ENCODE measurements at places on chromosomes 5 and 9.

DNA sequence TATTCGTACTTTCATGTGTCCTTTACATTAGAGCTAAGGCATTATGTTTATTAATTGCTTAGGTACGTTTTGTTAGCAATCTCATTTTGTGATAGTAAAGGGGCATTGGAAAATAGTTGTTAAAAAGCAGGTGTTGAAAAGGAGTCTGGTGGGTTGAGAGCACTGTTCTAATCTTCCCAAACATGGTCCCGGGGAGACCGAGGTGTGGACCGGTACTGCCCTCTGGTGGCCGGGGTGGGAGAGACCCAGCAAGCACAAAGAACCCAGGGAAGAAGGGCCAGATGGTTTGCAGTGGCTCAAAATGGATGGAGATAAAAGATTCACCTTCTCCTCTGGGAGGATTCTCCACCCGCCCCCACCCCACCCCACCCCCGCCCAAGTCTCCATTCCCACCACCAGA lies 26.1 kb downstream of the IDNK start:
- DNase-seq = peak; percentile 71

GRCh38 chr5:4180703-4181102 lies 585.1 kb downstream of the IRX1 start:
- DNase-seq = no peak

- no peak for DNase-seq
These were observed 90.7 kb downstream of the RAD23B start for GRCh38 chr9:107373809-107374208.

- DNase-seq = no peak
These were observed 5.5 kb downstream of the NEK6 start for GRCh38 chr9:124263213-124263612.

GRCh38 chr9:128151309-128152132 lies 2.3 kb downstream of the LCN2 start:
- no peak for DNase-seq

GRCh38 chr5:90645024-90645610 lies 86.5 kb downstream of the ADGRV1 start:
- DNase-seq = peak; percentile 2

- peak; percentile 54 for DNase-seq
These were observed 25.0 kb upstream of the MATR3 start for GRCh38 chr5:139268364-139269202.

- DNase-seq = no peak
These were observed 570.7 kb upstream of the WWC1 start for GRCh38 chr5:167720676-167721260.

GRCh38 chr9:134514503-134514902 lies 127.1 kb upstream of the COL5A1 start:
- no peak for DNase-seq

DNA sequence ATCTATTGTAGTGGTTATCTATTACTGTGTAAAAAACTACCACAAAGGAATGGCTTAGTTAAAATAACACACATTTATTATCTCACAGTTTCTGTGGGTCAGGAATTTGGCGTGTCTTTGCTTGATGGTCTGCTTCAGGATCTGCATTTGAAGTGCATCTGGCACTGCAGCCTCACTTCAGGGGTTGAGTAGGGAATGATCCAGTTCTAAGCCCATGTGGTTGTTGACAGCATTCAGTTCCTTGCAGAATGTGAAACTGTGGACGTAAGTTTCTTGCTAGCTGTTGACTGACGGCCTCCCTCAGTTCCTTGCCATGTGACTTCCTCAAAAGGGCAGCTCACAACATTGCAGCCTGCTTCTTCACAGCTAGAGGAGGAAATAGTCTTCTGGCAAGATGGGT lies 2.1 kb upstream of the OGN start:
- peak; percentile 38 for DNase-seq

DNA sequence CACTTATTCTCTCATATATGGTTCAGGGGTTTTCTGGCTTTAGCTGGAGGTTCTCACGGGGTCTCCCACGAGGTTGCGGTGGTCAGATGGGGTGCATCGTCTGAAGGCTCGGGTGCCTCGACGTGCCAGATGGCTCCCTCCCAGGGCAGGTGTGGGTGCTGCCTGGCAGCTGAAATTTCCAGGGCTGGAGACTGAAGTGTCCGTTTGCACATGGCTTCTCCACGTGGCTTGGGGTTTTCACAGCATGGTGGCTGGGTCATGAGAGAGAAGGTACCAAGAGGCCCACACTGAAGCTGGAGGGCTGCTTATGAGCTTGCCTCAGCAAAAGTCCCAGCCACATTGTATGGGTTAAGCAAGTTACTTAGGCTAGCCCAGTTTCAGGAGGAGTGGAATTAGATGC lies 218.6 kb downstream of the AGTPBP1 start:
- DNase-seq = no peak
